ENCODE measurements at places on chromosomes 4 and X.

- DNase-seq = no peak
Observed at GRCh38 chr4:166318810-166319525, 445.9 kb downstream of the TLL1 start.

GRCh38 chrX:1009771-1010170 lies 202.7 kb downstream of the CRLF2 start:
- DNase-seq = no peak

DNA sequence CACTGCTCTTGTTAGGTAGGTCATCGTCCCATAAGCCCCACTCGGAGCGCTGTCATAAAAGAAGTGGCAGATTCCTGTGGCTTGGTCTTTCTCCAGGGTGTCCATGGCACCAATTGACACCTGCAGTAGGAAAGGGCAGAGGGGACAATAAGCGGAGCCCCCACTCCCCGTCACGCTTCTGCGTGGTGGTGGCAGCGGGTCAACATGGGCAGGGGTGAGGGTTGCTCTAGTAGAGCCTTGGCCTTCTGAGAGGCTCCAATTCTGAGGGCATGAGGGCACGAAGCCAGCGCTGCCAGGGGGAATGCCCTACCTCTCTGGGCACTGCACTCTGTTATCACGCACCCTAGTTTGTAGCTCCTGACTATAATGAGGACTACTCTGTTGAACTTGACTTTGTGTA lies 90.4 kb downstream of the PHKA2 start:
- no peak for DNase-seq

- DNase-seq = no peak
Observed at GRCh38 chr4:128725405-128726055, 84.0 kb upstream of the JADE1 start.

DNA sequence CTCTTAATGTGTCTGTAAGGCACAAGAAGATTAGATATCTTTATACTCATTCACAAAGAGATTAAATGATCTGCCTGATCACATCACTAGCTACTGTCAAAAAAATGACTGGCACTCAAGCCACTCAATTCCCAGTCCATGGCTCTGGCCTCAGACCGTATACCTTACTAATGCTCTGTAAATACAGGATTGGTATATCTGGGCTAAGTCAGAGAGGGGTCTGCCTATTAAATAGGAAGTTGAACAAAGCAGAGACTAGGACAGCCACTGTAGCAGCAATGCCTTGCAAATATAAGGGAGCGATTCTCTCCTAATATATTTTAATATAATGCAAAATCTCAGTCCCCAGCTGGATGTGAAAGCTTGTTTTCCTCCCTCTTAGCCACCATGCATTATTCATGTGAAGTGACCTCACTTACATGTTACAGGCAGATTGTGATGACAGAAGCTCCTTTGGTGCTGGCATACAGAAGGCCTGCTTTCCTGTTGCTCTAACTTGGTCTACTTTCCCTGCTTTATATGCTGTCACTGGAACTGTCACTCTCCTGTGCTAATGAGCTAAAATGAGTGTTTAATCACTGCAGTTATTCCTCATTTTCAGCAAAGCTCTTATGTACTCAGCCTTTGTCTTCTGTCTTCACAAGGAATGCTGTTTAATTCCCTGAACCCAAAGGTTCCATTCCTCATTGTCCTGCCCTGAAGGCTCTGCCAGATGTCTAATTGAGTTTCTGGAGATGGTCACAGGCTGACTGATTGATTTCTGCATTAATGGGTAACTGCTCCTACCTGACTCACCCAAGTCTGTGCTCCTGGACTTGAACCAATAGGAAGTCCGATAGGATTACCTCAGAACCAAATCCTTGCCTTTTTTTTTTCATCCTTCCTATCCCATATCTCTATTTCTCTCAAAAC lies 578.2 kb downstream of the KLHL13 start:
- DNase-seq = no peak

DNA sequence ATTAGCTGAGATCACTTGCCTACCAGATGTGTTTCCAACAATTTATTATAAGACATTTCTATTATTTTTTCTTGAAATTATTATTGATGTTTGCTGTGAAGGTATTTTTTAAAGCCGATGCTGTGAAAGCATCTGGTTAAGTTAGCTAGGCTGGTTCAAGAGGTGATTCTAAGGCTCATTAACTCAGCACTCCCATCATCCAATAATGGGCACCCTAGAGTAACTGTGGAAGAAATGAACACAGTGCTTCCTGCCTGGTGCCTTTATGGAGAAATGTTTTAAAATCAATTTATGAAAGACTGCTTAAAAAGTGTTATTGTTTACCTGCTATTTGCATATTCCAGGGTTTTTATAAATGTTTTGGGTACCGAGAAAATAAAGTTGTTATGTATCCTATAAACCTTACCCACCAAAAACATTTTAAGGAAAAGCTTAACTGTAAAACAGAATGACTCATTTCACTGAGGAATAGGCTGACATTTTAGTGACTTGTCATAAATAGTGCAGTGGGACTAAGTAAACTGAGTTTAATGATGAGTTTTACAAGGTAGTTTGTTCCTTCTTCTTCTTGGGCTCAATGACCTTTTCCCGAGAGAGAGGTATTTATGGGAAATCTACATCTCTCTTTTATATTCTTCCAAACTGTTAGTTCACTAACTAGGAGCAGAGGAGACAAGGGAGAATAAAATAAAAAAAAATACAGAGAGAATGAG lies 310.0 kb upstream of the AADAT start:
- DNase-seq = no peak

DNA sequence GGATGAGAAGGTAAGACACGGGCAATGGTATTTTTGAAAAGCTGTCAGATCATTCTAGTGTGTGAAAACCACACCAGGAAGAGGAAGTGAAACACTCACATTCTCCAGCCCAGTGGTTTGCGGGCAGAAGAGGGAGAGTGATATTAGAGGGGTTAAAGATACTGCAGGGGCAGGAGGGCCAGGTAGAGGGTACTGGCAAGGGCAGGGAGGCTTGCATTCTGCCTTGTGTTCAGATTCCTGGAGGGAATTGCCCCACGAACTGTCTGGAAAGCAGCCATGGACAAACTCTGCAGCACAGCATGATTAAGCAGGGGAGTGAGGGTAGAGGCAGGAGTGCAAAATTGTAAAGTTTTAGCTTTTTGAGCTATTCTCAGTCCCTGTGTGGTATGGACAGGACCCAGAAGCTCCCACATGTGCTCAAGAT lies 30.9 kb downstream of the NIPAL1 start:
- peak; percentile 8 for DNase-seq

DNA sequence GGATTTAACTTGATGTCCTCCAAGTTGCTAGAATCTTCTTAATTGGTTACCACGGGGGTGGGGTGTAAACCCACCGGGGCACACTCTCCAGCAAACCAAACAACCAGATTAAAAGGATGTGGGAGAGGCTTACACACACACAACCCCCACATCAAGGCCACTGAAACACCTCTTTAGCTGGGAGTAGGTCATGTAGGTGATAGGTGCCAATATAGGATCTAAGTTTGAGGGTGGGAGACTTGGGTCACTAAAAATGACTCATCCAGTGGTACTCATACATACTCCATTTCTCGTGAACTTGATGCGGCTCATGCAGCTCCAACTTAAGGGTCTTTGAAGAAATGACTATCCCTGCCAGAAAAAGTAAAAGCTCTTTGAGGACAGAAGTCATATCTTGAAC lies 20.5 kb upstream of the CD40LG start:
- DNase-seq = peak; percentile 26

GRCh38 chr4:99647071-99647470 lies 10.6 kb downstream of the C4orf54 start:
- DNase-seq = no peak

- DNase-seq = no peak
Observed at GRCh38 chrX:143894938-143895337, 11.1 kb downstream of the UBE2NL start.

- no peak for DNase-seq
Observed at GRCh38 chrX:154408659-154409221, 314 bp downstream of the DNASE1L1 start.

DNA sequence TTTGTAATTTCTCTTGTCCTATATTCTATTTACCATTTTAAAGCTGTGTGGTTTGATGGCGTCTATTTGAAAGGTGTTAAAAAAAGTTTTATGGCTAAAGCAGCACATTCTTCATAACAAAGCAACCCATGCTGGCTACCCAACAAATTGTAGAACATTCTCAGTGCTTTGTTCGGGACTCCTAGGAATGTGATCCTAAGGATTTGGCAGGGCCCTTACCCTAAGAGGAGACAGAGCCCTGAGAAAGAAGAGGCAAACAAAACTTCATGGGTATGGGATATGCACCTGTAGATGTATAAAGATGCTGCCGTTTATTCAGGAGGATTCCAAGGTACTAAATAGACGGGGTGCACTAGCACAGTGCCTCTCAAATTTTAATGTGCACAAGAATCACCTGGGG lies 370.8 kb upstream of the DIPK2B start:
- no peak for DNase-seq

DNA sequence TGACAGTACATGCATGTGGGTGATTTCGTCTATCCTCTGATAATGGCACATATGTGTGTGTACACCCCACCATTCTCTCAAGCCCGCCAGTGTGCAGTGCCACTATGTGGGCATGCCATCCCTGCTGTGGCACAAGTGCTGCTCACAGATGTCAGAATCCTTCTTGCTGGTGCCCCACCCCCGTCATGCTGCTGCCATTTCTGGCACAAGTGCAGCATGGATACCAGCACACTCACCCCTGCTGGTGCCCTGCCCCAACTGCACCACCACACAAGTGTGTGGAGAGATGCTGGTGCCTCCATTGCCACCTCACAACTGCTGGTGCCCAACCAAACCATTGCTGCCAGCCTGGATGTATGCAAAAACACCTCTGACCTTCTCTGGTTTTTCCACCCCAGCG lies 1133.8 kb downstream of the TECRL start:
- no peak for DNase-seq

DNA sequence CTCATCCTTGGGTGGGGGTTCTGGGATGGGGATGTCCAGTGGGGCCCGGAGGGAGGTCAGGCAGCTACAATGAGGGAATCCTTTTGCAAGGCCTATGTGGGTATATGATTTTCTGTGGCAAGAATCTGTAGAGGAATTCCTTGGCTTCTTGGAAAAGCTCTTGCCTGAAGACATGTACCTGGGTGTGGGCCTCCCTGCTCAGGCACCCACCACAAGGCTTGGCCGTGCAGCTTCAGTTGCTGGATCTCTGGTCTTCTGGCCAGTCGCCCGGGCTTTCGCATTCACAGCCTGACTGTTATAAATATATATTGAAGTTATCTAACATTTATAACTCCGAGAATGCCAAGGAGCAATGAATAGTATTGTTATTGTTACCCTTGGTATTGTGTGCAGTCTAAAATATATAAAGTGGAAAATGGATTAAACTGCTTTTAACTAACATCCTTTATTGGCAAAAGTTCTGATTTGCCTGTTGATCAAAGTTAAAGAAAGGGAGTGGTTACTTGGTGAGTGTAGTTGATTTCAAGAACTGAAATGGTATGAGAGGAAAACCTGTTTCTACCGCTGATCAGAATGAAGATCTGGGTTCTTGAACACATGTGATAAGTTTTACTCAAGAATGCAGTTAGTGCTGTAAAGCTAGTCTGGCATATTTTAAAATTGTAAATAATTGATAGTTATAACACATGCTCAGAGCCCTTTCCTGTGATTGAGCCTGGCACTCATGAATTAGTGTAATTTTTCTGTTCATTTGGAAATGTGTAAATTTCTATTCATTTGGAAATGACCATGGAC lies 36.0 kb downstream of the PTTG2 start:
- no peak for DNase-seq

DNA sequence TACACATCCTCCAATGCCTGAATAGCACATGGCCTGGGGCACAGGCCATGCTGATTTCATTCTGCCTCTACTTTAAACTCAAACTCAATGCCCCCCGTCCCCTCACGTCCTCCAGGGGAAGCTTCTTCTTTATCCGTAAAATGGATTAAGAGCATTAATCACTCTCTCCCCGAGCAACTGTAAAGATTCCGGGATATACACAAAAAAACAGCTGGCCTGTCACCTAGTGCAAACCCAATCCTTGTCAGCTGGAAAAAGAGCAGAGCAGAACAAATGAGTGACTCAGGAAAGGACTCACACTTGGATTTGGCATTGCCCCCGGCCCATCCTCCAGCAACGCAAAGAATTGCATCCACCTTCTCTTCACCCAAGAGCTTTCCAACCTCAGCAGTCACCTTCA lies 7.8 kb downstream of the QDPR start:
- DNase-seq = no peak

- no peak for DNase-seq
Observed at GRCh38 chr4:70600977-70601376, 8.9 kb downstream of the AMBN start.

- DNase-seq = no peak
Observed at GRCh38 chr4:105014635-105015034, 132.0 kb upstream of the TET2 start.

- DNase-seq = no peak
Observed at GRCh38 chr4:145481942-145482208, 222 bp downstream of the SMAD1 start.

- no peak for DNase-seq
Observed at GRCh38 chr4:184688447-184688846, 38.9 kb downstream of the PRIMPOL start.

DNA sequence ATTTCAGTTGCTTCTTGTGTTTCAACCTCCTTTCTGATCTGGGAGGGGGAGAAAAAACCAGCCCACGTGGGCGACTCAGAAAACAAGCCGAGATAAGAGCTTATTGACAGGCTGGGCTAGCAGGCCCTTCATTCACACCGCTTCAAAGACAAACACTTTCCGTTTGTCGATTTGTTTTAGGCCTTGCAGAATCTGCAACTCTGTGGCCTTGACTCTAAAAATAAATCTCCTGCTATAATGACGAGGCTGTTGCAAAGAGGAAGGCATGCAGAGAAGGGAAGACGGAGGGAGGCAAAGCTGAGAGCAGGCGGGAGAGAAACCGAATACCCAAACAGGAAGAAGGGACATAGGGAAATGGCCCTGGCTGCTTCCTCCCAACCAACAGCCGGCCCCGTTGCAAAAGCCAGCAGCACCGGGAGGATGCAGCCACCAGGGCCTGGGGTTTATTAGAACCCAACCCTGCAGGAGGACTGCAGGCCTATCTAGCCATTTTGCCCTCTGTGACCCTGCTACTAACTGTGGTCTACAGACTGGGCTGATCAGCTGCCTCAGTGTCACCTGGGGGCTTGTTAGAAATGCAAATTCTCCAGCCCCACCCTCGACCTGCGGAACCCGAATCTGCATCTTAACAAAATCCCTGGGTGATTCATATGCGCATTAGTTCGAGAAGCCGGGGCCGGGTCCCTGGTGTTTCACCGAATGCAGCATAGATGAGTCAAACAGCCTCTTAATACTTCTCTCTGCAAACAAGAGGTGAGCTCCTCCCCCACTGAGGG lies 325.5 kb downstream of the BCOR start:
- no peak for DNase-seq
